ENCODE measurements at places on chromosomes 16 and 17.

- DNase-seq, result no peak
Measured at GRCh38 chr16:89093602-89094251, at the start of gene ACSF3. TSS of gene ACSF3 (plus strand) at chr16:89093852. CDS start at chr16:89100682, 6,830 bp downstream.

DNA sequence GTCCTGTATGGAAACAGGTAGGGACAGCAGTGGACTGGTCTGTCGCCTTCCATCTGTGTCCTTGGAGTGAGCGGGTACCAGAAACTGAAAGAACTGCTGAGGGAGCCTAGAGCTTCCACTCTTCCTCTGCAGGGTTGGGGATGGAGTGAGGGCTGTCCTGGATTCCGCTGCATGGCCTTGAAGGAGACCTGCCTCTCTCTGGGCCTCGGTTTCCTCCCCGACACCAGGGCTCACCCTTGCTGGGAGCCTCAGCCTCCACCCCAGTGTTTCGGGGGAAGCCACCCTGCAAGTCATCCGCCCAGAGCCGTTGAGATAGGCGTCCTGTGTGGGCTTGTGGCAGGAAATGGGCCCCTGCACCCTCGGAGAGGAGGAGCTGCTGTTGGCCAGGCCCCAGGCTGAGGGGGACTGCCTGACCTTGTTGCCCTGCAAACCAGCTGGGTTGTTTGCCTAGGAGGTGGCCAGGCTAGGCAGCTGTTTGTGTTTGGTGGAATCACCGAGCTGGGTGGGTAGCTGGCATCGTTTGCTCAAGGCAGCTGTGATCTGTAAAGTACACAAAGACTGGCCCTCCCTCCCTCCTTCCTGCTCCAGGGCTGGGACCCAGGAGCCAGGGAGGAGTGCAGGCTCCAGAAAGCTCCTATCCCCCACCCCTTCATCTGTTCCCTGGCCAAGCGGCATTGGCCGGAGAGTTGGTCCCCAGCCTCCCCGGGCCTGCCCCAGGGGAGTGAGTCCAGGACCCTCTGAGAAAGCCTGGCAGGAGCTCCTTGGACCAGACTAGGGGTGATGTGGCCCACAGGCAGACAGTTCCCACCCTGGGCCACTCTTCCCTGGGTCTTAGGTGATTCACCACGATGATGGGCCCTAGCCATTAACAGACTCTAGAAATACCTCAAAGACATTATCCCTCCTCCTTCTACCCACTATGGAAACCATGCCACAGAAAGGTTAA, 1.3 kb downstream of the RAB37 start:
- no peak for DNase-seq

DNA sequence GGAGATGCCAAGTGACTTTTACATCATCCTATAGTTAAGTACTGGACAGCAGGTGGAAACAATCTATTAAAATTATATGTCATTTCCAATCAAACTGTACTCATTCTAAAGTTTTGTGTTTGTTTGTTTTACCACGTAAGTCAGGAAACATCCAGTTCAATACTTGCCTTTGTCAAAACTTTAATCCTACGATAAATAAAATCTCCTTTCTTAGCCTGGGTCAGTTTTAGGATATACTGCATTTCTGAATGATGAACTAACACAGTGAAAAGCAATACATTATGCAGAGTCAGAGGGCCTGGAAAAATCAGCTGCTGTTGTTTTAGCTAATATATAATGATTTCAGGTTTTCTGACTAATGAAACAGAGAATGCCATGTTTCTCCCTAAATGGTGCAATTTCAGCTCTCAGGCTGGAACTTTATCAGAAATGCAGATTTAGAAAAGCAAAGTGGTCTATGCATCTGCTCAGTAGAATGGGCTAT, 756.4 kb downstream of the CDH11 start:
- no peak for DNase-seq

- DNase-seq, result no peak
Measured at GRCh38 chr17:74150428-74151025, 53.0 kb upstream of the RPL38 start.

DNA sequence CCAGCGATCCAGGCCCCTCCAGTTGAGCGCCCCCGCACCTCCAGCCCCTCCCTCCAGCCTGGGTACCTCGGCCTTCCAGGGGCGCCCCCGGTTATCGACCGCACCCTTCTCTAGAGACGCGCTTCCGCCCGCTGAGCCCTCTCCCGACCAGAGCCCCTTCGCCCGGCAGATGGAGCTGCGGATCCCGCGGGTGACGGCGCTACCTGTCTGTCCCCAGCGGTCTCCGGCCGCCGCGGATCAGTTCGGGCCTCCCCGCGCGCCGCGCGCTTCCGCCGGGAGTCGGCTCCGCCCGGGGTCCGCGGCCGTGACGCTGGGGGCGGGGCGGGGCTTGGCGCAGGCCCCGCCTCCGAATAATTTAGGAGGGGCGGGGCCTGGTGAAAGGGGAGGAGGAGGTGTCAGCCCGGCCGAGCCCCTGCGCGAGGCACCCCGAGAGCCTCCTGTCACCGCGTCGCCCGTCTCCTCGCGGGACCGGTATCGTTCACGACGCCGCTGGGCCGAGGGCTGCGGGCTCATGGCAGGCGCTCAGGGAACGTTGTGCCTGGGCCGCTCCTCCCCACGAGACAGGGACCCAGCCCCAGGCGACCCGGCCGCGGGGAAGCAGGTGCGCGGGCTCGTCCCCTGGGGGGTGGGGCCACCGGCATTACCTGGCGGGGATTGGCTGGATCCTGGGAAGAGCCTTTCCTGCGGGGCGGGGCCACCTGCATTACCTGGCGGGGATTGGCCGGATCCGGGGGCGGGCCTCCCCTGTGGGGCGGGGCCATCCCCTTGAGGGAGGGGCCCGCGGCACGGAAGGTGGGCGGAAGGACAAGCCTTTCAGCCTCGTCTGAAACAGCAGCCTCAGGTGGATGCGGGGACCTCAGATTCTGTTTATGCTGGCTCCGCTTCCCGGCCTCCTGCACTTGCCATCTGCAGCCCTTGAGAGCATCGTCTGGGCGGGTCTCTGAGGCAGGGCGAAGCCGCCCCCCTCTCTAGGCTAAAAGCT, at the start of gene SPATA2L:
Gene SPATA2L, minus strand, starts transcription at position 281 of the 982 bp plus-strand sequence. CDS start 473 bp downstream, outside the sequence.
- no peak for DNase-seq

GRCh38 chr16:56915336-56916119, 16.4 kb upstream of the HERPUD1 start:
- DNase-seq, result no peak

- peak; percentile 9 for DNase-seq
Measured at GRCh38 chr17:2137342-2138098, 82.6 kb downstream of the HIC1 start.

- DNase-seq, result no peak
Measured at GRCh38 chr17:34575182-34575581, 4.2 kb upstream of the TMEM132E start.

DNA sequence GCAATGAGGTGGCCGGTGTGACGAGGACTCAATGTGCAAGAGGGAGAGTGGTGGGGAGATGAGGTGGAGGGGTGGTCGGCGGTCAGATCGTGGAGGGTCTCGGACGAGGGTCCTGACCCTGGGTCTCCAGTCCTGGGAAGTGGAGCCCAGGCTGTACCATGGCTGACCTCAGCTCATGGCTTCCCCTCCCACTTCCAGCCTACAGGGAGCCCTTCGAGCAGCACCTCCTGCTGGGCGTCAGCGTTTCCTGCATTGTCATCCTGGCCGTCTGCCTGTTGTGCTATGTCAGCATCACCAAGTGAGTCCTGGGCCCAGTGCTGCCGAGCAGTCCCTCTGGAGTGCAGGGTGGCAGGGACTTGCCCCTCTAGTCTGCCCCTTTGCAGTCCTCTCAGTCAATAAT, 41.8 kb downstream of the IL4R start:
- DNase-seq, result no peak

DNA sequence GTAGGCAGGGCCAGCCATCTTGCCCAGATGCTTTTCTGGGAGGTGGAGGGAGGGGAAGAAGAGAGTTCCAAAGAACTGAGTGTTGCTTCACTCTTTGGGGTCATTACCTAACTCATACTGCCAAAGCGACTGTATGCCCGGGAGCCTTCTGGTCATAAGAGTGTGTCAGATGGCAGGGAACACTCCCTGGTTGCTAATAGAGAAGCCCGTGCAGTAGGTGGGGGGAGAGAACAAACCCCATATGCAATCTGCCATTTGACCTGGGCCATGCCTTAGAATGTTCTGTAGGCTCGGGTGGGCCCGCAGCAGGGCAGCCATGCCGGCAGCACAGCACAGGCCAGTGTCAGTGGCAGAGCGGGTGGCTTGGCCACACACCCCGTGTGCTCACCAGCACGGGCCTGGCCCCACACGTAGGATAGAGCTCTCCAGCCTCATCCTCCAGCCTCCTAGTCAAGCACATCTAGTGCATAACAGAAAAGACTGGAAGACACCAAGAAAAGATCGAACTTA, 120.5 kb downstream of the SOCS1 start:
- DNase-seq, result no peak

DNA sequence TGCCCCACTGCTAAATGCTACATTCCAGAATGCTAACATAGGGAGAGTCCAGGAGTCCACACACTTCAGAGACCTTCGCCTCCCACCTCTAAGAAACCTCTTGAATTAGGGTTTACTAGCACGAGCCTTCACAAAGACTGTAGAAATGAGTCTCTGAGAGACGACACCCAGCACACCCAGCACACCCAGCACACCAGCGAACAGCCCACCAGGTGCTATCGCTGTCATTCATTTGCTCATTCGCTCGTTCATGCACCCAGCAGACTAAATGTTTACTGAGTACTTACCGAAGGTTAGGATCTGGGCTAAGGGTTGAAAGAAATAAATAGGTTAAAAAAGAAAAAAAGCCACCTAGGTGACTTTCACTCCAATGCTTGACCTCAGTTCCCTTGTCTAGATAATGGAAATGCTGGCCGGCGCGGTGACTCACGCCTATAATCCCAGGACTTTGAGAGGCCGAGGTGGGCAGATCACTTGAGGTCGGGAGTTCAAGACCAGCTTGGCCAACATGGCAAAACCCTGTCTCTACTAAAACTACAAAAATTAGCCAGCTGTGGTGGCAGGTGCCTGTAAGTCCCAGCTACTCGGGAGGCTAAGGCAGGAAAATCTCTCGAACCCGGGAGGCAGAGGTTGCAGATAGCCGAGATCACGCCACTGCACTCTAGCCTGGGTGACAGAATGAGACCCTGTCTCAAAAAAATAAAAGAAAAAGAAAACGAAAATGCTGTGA, 100.8 kb downstream of the ADCY9 start:
- no peak for DNase-seq

GRCh38 chr16:359067-359763, 6.7 kb upstream of the AXIN1 start:
- DNase-seq, result no peak

DNA sequence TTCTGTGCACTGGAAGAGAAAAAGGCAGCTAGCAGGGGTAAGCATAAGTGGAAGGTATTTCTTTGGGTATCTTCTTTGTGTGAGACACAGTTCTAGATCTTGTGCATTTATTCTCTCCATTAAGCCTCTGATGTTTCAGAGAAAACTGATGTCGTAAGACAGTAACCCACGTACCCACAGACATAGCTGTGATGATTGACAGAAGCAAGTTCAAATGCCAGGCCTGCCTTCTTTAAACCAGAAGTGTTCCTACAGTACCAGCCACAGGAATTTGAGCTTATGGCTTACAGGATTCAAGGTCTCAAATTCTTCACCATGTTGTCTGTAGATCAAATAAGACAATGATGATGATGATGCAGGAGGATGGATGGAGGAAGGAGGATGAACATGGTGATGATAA, 161.4 kb upstream of the KCNJ16 start:
- DNase-seq, result no peak

- peak; percentile 5 for DNase-seq
Measured at GRCh38 chr17:67689534-67690177, 28.1 kb upstream of the NOL11 start.

DNA sequence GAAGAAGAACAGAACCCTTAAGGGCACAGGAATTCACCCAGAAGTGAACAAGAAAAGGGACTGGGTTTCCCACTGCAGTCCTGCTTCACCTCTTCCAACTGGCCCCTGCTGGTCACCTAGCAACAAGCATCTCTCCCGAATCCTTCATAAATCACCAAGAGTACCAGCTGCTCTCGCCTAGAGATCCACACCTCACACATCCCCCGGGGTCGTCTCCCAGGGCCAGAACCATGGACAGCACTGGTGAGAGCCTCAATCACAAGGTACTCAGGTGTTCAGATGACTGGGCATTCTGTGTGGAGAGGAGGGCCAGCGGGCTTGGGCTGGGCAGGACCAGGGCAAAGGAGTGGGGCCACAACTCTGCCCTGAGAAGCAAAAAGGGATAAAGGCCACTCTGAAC, 65.9 kb downstream of the CCT6B start:
- DNase-seq, result no peak

DNA sequence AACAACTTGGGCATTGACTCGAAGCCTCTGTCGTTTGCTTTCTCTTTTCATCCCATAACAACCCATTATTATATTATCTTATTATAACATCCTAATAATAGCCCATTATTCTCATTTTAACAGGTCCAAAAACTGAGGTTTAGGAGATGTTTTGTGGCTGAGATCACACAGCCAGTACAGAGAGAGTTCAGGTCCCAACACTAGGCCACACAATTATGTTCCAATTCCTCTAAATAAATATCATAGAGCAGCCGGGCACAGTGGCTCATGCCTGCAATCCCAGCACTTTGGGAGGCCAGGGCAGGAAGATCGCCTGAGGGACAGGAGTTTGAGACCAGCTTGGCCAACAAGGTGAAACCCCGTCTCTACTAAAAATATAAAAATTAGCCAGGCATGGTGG, 40.3 kb upstream of the KIFC3 start:
- no peak for DNase-seq

GRCh38 chr17:15257258-15257788, 7.8 kb downstream of the PMP22 start:
- DNase-seq, result peak; percentile 91

- DNase-seq, result no peak
Measured at GRCh38 chr16:366476-366875, 3.9 kb downstream of the MRPL28 start.

- DNase-seq, result no peak
Measured at GRCh38 chr17:66522591-66523272, 220.3 kb downstream of the PRKCA start.

GRCh38 chr17:81398176-81398831, 3.0 kb downstream of the BAHCC1 start:
- DNase-seq, result no peak

- DNase-seq, result no peak
Measured at GRCh38 chr17:35763767-35764122, 3.1 kb downstream of the C17orf50 start.

GRCh38 chr17:42287977-42288802, at the start of gene STAT5A:
TSS of gene STAT5A (plus strand) at chr17:42288498. CDS start at chr17:42289412, 914 bp downstream.
- no peak for DNase-seq

DNA sequence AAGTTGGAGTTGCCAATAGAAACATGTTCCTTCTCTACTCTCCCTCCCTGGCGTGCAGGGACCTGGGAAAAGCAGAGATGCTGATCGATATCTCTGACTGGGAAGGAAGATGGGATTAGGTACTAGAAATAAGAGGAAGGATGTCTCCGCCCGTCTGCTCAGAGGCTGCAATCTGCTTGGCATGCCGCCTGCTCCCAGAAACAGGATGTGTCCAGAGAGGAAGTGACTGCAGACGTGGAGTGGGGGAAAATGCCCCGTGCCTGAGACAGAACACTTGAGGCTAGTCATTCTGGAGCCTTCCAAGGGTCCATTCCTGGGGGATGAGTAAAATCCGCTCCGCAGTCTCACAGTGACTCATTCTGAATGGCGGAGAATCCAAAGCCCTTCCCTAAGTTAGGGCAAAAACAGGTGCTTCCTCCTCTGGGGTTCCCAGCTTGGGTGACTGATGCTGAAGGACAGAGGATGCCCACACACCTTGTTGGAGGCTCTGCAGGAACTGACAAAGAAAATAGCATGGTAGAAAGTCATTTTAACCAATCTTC, 45.0 kb upstream of the SMURF2 start:
- DNase-seq, result peak; percentile 92

- no peak for DNase-seq
Measured at GRCh38 chr17:31475378-31476162, 84.1 kb downstream of the RAB11FIP4 start.

Data from HS-27A (cell line).